ENCODE measurements at places on chromosomes 12 and 14.

DNA sequence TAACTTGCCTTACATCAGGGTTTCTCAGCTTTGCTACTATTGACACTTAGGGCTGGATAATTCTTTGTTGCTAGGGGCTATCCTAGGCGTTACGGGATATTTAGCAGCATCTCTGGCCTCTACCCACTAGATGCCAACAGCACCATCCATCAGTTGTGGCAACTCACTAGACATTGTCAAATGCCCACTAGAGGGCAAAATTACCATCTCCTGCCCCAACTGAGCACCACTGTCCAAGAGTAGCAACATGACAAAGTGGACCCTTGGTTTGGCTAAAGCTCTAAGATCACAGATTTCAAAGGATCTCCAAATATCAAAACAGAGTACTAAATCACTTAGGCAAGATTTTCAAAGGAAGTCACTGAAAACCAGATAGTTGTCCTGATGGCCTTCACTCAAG is 251.7 kb upstream of the TBX3 start:
- DNase-seq, result no peak

DNA sequence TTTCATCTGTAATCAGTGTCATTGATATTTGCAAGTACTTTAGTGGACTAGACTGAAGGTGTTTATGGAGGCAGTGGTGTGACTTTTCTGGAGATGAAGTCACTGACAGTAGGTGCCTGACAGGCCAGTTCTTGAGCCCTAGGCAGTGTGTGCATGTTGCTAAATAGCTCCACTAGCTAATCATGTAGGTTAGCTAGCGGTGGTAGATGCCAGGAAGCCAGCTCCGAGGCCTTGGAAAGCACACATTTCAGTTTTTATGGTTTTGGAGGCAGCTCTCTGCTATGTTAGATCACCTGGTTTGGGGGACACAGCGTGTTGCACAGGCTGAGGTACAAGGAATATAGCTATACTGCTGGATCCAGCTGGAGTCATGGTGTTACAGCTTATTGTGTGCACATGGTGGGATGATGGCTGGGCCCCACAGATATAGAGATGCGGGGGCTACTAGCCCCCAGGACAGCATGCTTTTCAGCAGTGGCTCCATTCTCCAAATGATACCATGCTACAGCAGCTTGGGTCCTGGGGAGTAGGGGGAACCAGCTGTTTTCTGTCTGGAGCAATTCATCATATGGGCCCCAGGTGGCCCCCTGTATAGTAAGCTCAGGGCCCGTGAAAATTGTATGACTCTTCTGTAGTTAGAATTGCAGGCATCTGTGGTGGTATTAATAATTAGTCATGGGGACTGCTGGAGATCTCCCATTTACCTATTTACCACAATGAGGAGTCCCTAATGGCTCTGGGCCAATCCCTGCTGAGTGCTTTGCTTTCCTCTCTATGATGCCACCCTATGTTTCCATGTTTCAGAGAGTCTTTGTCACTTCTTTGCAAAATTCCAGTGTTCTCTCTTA is 367.2 kb upstream of the LMO3 start:
- DNase-seq, result no peak

GRCh38 chr12:14960548-14961465 is 594 bp downstream of the ARHGDIB start:
- no peak for DNase-seq

- no peak for DNase-seq
These were observed at the start of gene PPFIA2 for GRCh38 chr12:81759190-81760051. Gene PPFIA2 (minus strand): TSS chr12:81759350.

DNA sequence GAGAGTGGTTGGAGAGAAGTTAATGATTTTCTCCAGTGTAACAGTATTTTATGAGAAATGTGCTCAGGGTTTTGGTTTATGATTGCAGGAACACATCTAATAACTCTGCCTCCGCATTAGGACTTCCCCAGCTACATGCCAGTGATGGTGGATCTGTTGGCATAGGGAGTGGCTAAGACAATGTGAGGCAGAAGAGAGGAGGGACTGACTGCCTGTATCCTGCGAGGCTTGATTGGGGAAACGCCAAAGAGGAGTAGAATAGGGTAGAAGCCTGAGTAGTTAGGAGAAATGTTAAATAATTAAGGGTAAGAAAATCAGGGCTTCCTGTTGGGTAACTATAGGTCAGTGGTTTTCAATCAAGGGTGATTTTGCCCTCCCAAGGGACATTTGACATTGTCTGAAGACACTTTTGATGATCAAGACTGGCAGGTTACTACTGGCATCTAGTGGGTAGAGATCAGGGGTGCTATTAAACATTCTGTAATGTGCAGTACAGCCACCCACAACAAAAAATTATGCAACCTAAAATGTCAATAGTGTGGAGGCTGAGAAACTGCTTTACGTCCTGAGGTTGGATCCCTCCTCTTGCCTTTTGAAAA is 12.8 kb downstream of the TDG start:
- DNase-seq, result no peak

GRCh38 chr14:77077040-77077439 is 21.0 kb upstream of the CIPC start:
- no peak for DNase-seq

- DNase-seq, result no peak
These were observed 190.1 kb upstream of the PRMT8 start for GRCh38 chr12:3300833-3301401.

- DNase-seq, result peak; percentile 71
These were observed 25.4 kb upstream of the EIF4B start for GRCh38 chr12:52980650-52981423.

DNA sequence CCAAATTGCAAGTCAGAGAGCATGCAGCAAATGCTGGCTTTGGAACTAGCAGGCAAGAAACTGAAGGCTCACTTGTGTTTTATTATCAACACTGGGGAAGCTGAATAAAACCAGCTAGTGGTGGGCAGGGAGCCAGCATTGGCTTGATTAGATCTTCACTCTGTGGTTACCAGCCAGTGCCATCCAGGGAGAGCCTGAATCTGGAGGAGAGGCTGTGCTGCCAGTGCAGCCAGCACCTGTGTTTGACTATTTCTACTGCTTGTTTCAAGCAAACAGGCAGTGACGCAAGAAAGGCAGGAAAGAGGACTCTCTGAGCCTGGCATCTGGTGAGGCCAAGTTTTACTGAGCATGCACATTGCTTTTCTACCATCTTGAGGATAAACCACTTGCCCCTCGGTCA is 247.0 kb downstream of the PHLDA1 start:
- no peak for DNase-seq

DNA sequence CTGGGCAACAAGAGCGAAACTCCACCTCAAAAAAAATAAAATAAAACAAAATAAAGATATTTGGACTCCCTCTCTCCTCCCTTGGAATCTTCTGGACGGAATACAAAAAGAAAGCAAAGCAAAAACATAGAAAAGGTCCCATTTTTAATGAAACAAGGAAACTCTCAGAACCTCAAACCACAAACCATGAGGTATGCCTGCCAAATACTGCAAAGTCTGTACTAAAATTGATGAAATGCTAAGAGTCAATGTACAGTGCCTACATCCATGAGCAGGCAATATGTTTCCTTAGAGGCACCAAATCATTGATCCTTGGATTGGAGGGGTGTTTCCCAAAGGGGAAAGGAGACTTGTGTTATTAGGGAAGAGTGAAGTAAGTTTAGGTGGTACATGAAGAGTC is 8.2 kb upstream of the RPS6KA5 start:
- DNase-seq, result no peak

DNA sequence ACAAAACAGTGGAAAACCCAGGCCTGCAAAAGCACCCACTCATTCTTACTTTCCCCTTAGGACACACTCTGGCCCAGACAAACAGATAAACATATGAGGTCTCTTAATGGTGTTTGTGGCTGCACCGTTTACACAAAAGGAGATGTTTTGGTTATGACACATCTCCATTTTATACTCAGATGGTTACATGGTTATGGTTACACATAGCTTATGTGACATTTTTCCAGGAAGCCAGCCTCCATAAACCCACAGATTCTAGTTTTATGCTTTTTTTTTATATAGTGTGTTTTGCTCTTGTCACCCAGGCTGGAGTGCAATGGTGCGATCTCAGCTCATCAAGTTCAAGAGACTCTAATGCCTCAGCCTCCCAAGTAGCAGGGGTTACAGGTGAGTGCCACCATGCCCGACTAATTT is 3.5 kb upstream of the KLRD1 start:
- DNase-seq, result no peak

GRCh38 chr12:117076410-117077372 is 22.5 kb downstream of the TESC start:
- no peak for DNase-seq

DNA sequence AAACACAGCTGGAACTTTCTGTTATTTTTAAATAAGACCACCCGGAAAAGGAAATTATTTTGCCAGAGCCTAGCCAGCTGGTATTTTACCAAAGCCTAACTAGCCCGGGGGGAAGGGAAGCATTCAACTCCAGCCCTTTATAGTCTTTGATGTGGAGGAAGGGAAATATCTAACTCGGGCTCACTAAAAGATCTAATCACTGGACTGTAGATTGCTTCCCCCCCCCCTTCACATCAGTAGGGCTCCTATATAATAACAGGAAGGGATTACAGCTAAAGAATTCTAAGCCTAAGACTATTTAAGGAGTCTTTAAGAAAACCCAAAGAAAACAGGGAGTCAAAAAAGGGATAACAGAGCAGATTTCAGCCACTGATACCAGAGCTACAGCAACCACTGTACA is 431.1 kb downstream of the KCNH5 start:
- no peak for DNase-seq

DNA sequence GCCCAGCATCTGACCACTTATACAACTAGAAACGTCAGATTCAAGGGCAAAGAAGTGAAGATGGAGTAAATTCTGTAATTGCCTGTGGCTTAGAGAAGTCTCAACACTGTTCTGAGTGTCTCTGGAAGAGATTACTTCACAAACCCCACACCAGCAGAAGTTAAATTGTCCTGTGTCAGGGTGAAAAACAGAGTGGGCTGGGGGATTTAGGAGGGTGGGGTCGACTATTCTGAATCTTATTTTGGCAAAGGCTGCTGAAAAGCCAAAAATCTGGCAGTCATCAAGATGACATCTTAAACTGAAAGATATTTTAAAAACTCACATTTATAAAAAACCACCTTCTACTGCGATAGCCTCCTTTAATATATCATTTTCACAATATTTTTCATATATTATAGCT is 180.8 kb downstream of the KLHL28 start:
- DNase-seq, result no peak
